ENCODE measurements at places on chromosomes 5 and 9.

GRCh38 chr5:127392762-127393161 lies 102.2 kb downstream of the MEGF10 start:
- DNase-seq = no peak

GRCh38 chr5:173644673-173645436 lies 28.4 kb upstream of the BOD1 start:
- no peak for DNase-seq

DNA sequence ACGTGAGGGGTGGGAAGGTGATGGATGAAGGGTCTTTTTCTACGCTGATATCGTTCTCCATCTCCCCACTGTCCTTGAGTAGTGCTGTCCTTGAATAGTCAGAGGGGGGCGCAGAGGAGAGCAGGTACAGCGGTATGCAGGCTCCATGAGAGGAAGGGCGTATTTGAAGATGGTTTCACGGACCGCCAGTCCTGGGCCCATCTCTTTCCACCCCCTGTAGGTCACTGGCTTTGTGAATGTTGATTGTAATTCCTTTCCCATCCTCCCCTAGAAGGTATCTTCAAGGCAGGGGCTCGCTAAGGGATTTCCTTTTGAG lies 40.8 kb upstream of the DAB2IP start:
- DNase-seq = no peak

DNA sequence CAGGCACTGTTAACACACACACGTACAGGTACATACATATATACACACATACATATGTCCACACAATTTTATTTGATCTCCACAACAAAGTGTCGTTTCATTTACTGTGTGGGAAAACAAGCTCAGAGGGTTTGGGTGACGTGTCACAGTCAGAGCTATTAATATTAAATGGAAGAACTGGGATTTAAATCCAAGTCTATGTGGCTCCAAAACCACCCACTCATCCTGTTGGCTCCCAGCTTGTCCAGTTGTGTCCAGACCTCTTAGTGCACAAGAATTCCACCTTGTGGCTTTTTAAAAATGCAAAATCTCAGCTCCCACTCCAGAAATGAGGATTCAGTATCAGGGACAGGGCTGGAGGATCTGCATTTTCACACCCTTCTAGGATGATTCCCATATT lies 52.3 kb upstream of the PTPDC1 start:
- no peak for DNase-seq

DNA sequence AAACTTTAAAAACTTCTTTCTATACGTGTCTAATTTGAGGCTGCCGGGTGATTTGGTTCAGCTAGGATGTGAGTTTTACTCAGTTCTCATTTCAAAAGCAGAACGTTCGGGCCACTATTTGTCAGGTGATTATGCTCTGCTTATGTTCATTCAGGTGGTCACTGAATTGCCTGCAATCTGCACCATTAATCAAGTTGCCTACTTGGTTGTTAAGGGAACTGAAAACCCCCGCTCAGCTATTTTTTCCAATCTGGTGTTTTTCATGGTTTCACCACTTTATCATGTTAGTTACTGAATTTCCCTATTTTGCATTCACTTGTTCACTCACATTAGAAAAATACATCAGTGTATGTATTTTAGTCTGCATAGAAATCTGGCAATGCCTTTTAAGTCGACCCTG lies 523.0 kb downstream of the CSNK1G3 start:
- DNase-seq = no peak

GRCh38 chr9:136656183-136656738 lies 6.5 kb upstream of the EGFL7 start:
- DNase-seq = no peak

DNA sequence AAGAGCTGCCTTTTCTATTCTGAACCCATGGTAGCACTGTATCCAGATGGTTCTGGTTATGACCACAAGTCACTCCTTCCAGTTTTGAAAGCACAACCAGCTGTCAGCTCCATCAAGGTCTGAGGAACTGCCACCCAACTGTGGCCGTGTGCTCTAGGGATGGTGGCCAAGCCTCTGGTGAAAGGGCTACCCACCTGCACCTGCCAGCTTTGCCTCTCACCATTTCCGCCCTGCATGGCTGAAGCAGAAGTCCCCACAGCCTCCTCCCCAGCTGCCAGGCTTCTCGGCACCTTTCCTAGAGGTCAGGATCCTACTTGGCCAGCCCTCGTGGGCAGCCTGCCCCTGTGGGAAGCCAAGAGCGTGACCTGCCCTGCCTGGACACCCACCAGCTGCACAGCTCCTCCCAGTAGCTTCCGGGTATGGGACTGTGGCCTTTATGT lies 16.8 kb downstream of the SEMA5A start:
- DNase-seq = no peak

DNA sequence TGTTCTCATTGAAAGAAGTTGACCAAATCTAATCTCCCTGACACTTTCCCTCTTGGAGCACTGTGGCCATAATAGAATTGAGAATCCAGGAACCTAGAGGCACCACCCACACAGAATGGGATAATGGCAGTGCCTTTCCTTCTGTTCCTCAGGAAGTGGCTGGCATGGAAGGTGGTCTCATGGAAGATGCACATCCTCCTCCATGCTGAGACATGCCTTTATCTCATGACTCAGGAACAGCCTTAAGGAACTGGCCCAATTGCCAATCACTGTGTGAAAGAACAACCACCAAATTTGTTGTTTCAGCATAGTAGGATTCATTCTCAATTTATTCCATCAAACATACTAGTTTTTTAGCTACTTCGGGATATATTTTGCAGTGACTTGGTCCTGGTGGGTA lies 137.5 kb upstream of the RASGRF2 start:
- DNase-seq = no peak
